ENCODE measurements at places on chromosomes 3 and 15.

DNA sequence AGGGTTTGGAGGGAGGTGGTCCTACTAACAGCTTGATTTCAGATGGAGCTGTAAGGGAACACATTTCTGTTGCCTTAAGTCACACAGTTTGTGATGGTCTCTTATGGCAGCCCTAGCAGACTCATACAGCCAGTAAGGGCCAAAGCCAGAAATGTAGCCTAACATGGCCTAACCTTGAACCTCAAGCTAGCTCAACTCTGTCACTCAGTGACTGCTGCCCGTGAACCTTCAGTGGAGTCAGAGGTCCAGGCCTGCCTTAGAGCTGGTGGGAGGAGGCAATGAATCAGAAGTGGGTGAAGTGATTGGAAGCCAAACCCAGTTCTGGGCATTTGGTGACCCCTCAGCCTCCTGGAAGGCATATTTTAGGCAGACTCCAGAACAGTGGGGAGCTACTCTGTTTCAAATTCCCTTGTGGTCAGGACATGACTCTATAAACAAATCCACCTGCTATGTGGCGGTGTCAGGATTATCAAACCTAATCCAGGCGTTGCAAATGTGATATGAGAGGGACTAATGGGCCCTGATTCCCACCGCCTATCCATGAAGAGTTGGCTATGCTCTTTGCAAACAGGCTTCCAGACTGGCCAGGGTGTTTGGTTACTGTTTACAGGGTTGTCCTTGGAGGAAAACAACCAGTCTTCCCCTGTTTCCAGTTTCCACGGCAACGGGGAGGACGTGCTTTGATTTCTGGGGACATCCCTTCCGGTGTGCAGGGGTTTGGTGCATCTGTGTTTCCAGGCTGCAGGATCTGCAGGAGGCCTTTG, 105.9 kb upstream of the AGBL1 start:
- ATAC-seq, result no peak

- no peak for ATAC-seq
Measured at GRCh38 chr3:150421799-150422548, 13.9 kb downstream of the TSC22D2 start.

DNA sequence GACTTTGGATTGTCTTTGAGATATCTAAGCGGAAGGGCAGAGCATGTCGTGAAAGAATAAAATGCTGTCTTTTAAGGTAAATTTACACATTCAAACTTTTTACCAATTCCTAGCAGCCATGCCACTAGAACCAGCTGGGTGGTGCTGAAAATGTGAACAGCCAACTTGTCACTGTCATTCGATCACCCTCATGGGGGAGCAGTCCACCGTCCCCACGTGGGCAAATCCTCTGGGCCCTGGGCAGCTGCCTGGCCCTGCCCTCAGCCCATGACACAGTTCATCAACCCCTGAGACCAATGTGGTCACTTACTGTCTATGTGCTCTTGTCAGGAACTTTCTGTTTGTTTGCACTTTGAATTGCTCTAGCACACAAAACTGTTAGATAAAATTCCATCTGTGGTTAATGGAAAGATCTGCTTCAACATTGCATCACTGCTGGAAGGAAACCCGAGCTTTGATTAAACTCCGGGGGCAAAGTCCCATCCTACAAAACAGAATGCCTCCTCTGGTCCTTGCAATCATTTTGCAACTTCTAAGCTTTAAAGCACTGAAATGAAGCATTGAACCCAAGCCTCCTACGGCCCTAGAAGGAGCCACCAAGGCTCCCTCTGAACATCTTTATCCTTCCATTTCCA, 50.1 kb downstream of the PCSK6 start:
- ATAC-seq, result no peak

DNA sequence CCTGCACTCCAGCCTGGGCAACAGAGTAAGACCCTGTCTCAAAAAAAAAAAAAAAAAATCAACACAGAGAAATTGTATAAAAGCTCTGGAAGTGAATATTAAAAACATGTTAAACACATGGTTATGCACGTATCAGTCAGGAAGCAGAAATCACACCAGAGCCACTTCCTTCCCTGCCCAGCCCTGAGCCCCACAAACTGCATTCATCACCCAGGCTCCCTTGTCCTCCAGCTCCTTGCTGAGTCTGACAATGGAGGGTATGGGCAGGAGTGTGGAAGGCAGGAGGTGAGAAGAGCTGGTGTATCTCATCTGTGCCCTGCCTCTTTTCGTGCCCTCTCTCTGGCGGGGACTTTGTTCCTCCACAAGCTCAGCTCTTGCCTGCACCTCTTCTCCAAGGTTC, 12.1 kb upstream of the LOXL1 start:
- ATAC-seq, result no peak

DNA sequence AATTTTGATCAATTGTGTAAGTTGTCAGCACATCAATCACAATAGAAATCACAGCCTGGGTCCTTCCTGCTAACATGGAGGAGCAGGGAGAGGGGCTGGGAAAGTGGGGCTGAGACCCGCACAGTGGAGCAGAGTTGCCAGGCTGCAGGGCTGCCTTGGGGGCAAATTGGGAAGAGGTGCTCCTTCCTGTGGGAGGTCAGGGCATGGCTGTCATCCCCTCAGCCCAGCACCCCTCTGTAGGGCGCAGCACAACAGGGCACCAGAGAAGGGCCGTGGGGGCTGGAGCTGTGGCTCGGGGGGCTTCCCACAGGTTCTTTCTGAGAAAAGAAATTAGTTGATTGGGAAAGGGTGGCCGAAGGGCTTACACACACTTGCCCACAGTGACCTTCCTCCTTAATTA, 126.3 kb downstream of the NSMCE3 start:
- no peak for ATAC-seq

All from motor neuron (in vitro differentiated cells).